HFF-Myc (cell line): ENCODE measurements at places on chromosomes 7 and 10.

- DNase-seq = no peak
Observed at GRCh38 chr10:132385721-132386418, 11.1 kb upstream of the PWWP2B start.

GRCh38 chr7:85025312-85025756 lies 161.5 kb downstream of the SEMA3D start:
- DNase-seq = no peak

DNA sequence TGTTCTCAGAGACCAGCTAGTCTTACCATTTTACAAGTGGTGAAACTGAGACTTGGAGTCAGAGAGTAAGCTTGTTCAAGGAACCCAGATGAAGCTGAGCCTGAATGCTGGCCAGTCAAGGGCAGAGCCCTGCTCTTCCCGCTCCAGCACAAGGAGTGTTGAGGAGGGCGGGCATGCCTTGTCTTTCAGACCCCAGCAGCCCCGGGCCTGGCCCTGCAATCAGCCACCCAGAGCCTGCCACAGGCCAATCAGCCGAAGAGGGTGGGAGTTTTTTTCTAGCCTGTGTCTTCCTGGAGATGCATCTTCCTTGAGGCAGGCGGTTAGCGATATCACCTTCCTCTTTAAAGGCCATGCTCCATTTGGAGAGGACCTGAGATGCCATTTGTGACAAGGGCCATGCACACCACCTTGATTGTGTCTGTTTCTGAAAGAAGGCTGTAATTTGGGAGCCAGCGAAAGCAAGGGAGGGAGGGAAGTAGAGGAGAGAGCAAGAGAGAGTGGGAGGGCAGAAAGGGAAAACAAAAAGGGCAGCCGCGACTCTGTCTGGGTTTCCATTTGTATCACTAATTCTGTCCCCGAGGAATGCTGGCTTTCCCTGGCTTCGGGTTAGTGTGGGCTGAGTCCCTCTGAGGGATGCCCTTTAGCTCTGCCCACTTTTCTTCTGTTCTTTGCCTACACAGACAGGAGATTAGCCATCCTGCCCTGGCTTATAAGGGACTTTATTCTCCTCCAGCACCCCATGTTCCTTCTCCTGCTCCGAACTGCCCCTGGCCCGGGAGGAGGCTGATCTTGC lies 8.0 kb downstream of the CDH23 start:
- DNase-seq = no peak

DNA sequence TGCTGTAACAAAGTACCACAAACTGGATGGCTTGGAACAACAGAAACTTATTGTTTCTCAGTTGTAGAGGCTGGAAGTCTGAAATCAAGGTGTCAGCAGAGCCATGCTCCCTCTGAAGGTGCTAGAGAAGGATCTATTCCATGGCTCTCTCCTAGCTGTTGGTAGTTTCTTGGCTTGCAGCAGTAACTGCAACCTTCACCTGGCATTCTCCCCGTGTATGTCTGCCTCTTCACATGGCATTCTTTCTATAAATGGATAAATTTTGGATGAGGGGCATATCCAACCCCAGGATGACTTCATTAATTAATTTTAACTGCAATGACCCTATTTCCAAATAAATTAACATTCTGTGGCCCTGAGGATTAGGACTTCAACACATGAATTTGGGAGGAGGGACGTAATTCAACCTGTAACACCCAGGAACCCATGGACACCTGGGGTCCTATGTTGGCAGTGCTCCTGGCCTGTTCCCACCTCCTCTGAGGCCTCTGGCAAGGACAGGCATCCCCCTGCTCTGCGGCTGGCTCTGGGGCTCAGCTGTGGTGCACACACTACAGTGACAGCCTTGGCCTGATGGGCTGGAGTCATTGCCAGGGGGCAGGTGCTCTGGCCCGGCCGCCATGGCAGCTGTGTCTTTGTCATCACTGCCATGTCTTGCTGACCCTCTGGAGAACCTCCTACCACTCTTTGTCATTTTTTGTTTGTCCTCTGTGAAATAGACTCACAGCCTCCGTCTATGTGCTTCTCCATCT lies 30.8 kb downstream of the LSMEM1 start:
- DNase-seq = no peak

GRCh38 chr7:153444641-153445040 lies 607.6 kb upstream of the DPP6 start:
- no peak for DNase-seq
